ENCODE measurements at places on chromosomes 4 and X.

GRCh38 chr4:153075836-153076518 is 128.3 kb upstream of the TRIM2 start:
- DNase-seq = no peak

GRCh38 chr4:13793020-13793710 is 165.6 kb upstream of the BOD1L1 start:
- no peak for DNase-seq

DNA sequence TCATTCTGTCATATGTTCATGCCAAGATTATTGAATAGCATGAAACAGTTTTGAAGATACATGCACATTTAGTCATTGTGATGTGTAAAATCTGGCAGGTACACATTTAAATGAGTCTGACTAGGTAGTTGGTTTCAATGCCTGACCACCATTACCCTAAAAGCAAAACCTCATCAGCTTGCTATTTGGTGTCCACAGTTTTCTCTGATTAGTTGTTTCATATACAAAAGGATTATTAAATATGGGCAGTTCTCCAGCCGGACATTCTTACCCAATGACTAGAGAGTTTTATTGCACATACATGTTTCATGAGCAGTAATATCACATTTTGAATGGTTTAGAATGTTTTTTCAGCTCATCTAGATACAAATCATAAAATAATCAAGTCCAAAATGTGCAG is 23.7 kb downstream of the DCHS2 start:
- DNase-seq = no peak

GRCh38 chrX:144896323-144896722 is 351.0 kb upstream of the SPANXN1 start:
- no peak for DNase-seq

DNA sequence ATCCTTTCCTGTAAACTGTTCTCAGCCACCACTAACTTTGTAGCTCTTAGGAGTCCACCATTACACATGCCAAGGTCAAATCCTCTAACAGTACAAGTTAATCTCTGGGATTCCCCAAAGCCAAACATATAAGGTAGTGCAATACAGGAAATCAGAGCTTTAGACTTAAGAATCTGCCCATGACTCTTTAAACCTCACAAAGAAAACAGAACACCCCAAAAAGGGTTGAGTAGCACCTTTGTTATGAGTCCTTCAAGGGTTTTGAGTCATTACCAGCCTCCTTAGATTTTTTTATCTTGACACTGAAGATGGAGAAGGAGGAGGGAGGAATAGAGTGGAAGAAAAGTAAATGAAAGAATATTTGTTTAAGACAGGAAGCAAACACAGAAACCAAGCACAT is 243.9 kb upstream of the SPANXN1 start:
- no peak for DNase-seq

DNA sequence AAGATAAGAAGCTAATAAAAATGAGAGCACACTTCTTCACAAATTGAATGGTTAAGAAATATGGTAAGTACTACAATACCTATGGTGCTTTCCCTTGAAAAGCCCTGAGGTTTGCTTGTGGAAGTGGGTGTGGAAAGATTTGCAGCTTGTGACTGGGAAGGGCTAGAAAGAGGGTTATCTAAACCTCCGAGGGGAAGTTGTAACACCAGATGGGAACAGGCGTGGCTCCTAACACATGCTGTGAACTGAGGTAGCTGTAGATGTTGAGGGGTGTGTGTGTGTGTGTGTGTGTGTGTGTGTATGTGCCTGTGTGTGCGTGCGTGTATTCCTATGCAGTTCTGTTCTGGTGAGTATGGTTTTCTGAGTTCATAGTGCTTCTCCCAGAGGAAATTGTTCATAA is 21.5 kb downstream of the FRMPD4 start:
- no peak for DNase-seq

DNA sequence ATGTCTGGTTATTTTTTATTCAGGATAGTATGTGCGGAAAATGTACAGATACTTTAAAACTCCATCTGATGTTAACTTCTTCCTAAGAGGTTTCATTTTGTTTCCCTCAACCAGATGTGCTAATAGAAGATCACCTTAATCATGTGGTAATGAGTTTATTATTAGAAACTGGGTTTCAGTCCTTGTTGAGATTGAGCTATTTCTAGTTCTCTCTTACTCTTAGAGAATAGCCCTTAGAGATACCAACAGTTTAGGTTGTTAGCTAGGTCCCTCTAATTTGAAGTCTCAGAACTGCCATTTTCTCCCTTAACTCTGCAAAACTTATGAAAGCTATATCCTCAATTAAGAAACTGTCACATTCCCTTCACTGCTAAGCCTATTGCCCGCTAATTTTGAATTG is 13.0 kb downstream of the FAM47A start:
- DNase-seq = no peak

- no peak for DNase-seq
Observed at GRCh38 chrX:30010471-30010870, 204.9 kb upstream of the MAGEB2 start.

DNA sequence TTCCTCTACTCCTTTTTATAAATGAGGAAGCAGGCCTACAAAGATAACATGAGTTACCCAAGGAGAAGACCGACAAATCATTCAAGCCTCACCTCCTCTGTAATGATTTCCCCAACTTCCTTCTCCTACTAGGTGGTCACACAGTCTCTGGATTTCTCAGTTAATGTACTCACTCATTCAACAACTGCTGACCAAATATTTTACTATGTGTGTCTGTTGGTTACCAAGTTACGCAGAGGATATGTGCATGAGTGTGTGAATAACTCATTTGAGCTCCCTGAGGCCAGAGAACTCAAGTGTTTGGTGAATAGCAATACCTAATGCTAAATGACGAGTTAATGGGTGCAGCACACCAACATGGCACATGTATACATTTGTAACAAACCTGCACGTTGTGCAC is 10.4 kb downstream of the CASK start:
- no peak for DNase-seq

- DNase-seq = no peak
Observed at GRCh38 chr4:127307996-127308395, 324.8 kb upstream of the INTU start.

- peak; percentile 36 for DNase-seq
Observed at GRCh38 chr4:48139691-48140090, 5.6 kb upstream of the TXK start.

DNA sequence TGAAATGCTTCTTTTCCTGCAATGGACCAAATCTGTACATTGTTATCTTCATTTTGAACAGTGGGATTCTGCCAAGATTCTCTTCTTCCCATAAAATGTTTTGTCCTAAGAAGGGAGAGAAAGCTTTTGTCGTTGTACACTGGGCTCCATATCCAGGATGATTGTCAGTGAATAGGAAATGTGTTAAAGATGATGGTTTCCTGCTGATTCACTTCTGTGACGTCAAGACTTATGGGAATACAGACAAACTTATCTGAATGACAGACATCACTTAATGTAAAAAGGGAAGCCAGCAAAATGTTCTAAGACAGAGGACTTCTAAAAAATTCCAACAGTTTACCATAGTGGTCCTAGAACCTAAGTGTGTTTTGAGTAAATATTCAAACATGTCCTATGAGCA is 53.7 kb upstream of the HPF1 start:
- no peak for DNase-seq

GRCh38 chrX:7689791-7690412 is 153.1 kb upstream of the VCX start:
- no peak for DNase-seq

- no peak for DNase-seq
Observed at GRCh38 chr4:185730387-185730786, 81.6 kb downstream of the SORBS2 start.

DNA sequence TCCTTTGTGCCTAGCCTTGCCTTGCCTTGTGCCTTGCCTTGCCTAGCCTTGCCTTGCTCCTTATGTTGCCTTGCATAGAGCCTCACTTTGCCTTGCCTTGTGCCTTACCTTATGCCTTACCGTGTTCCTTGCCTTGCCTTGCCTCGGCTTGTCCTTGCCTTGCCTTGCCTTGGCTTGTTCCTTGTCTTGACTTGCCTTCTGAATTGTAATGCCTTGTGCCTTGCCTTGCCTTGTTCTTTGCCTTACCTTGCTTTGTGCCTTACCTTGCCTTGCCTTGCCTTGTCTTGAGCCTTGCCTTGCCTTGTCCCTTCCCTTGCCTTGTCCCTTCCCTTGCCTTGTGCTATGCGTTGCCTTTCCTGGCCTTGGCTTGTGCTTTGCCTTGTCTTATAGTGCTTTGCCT is 90.2 kb downstream of the TAB3 start:
- DNase-seq = no peak

GRCh38 chr4:32499171-32499570 is 1779.0 kb downstream of the PCDH7 start:
- DNase-seq = no peak

GRCh38 chr4:113078066-113078465 is 28.6 kb downstream of the ANK2 start:
- no peak for DNase-seq

DNA sequence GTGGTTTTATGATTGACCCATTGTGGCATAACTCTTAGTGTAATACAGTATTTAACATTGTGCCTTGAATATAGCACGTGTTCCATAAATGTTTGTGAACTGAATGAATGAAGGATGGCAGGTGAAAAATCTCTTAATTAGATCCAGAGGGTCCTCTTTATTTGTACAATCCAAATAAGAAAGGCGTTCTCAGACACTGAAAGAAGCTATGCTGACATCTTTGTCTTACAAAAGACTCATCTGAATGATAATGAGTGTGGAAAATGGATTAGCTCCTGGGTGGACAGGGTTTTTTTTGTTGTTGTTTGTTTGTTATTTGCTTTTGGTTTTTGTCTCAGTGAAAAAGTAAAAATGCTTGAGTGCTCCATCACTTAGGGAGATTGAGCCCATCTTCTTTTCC is 62.7 kb downstream of the NEUROG2 start:
- no peak for DNase-seq

GRCh38 chr4:147195386-147195785 is 249.7 kb upstream of the TTC29 start:
- DNase-seq = no peak

- no peak for DNase-seq
Observed at GRCh38 chrX:22818061-22818460, 181.7 kb upstream of the DDX53 start.

- DNase-seq = no peak
Observed at GRCh38 chr4:4639370-4639769, 97.5 kb upstream of the STX18 start.

DNA sequence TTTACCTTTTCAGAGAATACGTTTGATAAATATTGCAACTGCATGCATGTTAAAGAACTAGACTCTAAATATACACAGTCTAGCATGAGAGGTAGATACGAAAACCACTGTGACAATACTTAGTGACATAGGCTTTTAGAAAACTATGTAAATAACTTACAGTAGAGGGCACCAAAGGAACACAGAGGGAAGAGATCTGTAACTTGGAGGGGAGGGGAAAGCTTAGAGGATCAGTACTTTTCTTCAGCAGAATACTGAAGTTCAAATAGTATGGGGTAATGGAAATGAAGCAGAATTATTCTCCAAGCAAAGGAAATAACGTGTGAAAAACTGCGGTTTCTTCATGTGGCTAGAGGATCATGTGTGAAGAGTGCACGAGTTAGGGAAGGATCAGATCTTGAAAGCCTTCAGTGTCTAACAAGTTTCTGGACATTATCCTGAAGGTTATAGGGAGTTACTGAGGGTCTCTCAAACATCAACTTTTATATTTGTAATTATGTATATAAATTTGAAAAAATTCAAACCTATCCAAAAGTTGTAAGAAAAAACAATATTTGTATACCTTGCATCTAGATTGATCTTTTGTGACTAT is 264.3 kb downstream of the NPFFR2 start:
- peak; percentile 65 for DNase-seq

GRCh38 chr4:73704314-73705055 is 35.9 kb upstream of the CXCL8 start:
- DNase-seq = peak; percentile 75

DNA sequence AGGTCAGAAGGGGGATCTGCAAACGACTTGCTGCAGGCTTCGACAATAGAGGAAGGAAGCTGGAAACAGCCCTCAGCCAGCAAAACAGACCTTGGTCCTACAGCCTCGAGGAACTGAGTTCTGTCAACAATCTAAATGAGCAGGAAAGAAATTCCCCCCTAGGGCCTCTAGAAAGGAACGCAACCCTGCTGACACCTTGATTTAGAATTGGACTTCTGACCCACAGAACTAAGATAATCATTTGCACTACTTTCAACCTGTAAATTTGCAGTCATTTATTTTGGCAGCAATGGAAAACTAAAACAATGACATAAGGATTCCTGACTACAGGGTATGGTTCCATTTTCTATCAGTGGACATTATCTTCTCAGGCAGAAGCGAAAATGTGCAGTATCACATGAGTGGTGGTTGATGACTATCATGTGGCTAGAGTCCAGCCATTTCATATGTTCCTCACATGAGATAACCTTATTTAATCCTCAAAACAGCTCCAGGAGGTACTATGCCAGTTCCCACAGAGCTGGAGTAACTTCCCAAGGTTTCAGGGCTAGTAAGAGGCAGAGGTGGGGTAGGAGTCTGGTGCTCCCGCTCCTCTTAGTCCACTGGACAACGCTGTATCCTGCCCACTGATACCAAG is 61.6 kb downstream of the SAT1 start:
- peak; percentile 79 for DNase-seq

GRCh38 chr4:110128472-110128919 is 69.9 kb downstream of the ELOVL6 start:
- peak; percentile 60 for DNase-seq

GRCh38 chrX:9781941-9782340 is 4.3 kb upstream of the SHROOM2 start:
- DNase-seq = no peak

DNA sequence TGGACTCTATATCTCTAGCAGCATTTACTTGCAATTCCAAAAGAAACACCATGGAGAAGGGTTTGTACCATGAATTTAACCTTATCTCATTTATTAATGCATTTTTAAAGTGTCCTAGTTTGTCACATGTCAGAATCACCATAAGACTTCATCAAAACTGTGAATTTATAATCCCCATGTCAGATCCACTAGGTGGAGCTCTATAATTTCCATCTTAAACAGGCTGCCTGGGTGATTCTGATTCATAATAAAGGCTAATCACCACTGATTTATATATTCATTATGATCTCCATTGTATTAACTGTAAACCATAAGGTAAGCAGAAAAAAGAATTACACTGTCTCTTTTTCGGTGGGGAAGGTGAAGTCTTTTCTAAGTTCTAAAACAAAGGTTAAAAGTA is 4.0 kb downstream of the TCEAL2 start:
- peak; percentile 8 for DNase-seq

DNA sequence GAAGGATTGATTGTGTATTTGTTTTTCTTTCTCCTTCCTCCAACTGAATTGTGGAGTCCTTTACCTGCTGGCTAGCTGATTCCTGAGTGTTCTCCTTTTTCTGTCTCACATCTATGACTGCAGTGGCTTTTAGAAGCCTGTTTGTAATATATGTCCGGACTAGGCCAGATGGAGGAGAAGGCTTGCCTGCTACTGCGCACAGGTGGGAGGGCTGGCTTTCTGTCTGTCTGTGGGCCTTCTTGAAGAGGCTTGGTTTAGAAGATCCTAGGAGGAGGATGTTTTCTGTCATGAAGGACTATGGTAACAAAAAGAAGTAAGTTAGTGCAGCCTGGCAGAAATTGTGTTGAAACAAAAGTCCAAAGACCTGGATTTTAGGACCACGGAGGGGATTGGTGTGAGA is 8.5 kb downstream of the PPP1R3F start:
- no peak for DNase-seq
